Activated CD4-positive, alpha-beta T cell treated with anti-CD3 and anti-CD28 coated beads for 36 hours (primary cell): ENCODE measurements at places on chromosomes 16 and 17.

DNA sequence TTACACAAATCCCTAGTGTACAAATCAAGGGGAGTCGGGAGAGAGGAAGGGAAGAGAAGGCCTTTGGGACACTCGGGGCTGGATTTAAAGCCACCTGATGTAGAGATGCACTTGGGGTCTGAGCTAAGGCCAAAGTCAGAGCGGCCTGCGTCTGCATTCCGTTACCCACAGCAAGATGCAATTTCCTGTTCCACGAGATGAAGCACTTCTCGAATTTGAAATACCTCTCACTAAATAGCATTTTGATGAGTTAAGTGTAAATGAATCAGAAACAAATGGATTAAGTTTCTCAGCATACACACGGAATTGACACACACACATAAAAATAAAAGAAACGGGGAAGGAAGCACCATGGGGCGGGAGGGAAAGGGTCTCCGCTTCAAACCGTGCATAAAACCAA lies 386.0 kb downstream of the SOX9 start:
- DNase-seq, result no peak

- DNase-seq, result no peak
Measured at GRCh38 chr17:57091186-57091618, 6.2 kb downstream of the AKAP1 start.

DNA sequence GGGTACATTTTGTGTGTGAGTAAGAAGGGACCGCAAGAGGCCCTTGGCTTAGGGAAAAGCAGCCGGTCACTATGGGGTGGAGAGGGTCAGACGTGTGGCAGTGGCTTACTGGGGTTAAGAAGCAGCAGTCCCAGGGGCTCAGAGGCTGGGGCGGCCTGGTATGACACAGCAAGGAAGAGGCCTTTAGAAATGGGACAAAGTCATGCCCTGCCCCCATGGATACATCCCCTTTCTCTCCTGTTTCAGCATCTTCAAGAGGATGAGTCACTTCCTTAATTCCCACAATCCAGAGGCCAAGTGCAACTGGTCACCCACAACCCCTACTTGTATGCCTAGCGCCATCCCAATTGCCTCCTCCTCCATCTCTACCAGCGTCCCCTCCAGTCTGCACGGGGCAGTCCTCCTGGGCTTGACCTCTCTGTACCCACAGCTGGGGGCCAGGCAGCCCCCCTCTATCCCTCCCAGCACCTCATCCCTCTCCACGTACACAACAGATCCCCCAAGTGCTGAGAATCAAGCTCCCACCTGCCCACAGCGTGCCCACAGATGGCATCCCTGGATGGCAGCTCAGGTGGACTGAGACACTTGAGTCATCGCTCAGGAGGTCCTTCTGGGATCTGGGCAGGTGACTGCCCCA lies 6.9 kb upstream of the EFTUD2 start:
- DNase-seq, result no peak

- no peak for DNase-seq
Measured at GRCh38 chr17:7654832-7655540, 4.3 kb downstream of the ATP1B2 start.

GRCh38 chr17:58504826-58505351 lies 9.5 kb downstream of the MTMR4 start:
- no peak for DNase-seq

GRCh38 chr17:61029181-61029580 lies 351.5 kb downstream of the BCAS3 start:
- no peak for DNase-seq

DNA sequence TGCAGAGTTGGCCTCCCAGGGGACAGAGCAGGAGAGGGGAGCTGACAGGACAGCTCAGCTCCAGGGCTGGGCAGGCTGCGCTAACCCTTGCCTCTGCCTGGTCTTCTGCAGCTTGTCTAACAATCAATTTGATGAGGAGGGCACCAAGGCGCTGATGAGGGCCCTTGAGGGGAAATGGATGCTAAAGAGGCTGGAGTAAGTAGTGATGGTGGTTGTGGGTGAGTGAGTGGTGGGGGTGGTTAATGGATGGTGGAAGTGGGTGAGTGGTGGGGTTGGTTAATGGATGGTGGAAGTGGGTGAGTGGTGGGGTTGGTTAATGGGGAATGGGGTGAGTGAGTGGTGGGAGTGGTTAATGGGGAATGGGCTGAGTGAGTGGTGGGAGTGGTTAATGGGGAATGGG lies 22.0 kb upstream of the CPNE2 start:
- no peak for DNase-seq

- DNase-seq, result no peak
Measured at GRCh38 chr17:68142595-68142994, 105.2 kb upstream of the AMZ2 start.

GRCh38 chr16:78749745-78750268 lies 650.4 kb downstream of the WWOX start:
- DNase-seq, result no peak

DNA sequence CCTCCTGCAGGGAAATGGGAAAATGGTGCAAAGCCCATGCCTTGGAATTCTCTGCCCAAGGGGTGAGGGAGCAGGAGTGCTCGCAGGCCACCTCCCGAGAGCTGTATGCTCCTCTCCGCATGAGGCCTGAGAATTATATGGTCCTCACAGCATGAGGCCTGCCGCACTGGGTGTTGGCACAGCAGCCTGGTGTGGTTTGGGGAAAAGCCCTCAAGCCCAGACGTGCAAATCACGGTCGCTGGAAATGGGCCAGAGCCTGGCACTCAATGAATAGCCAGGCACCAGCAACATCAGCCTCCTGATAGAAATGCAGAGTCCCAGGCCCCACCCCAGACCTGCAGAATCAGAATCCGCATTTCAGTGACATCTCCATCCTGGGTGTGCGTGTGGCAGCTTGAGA lies 156.4 kb upstream of the FOXF1 start:
- DNase-seq, result no peak

DNA sequence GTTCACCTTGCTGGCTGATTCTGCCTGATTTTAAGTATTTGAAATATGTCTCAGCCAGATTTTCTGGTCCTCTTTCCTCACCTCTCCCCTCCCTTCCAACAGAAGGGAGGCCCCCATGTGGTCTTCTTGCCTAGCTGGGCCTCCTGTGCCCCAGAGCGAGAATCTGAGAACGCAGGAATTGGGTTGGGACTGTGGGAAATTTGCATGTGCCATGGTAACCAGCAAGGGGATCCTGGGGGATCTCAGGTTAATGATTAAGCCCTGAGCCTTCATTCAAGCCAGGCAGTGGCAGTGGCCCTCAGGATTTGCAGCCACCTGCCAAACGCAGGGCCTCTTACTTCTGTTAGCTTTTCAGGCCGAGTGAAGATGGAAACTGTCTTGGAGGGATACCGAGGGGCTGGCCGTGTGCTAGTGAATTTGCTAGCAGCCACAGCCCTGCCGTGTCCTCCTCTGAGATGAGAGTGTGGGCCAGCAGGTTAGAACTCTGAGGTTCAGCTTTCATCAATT lies 40.2 kb downstream of the KSR1 start:
- no peak for DNase-seq

- DNase-seq, result peak; percentile 77
Measured at GRCh38 chr17:65366102-65366844, 195.2 kb downstream of the AXIN2 start.
